ENCODE measurements at places on chromosomes 2 and 18. TPM values are rescaled to one million over a fixed set of nuclear protein-coding genes. Genes with fewer than 3 reads are reported as not detected.

Gene MOGAT1
- total RNA-seq, result 0.44 TPM

Gene TPO
- total RNA-seq, result 7.1 TPM

Gene TMEM169
- total RNA-seq, result 0.25 TPM

Gene RAB6D
- not detected for total RNA-seq

Gene GULP1
- total RNA-seq, result 5.7 TPM

Gene XPO1
- total RNA-seq, result 68.5 TPM

Gene PTPRN
- total RNA-seq, result 0.11 TPM

Gene GALNT5
- 0.19 TPM for total RNA-seq

Gene ADD2
- total RNA-seq, result 2.7 TPM

Gene VWC2L
- not detected for total RNA-seq

Gene GREB1
- 7.8 TPM for total RNA-seq

Gene MPP4
- total RNA-seq, result not detected

Gene FAM124B
- total RNA-seq, result 1.1 TPM

DNA sequence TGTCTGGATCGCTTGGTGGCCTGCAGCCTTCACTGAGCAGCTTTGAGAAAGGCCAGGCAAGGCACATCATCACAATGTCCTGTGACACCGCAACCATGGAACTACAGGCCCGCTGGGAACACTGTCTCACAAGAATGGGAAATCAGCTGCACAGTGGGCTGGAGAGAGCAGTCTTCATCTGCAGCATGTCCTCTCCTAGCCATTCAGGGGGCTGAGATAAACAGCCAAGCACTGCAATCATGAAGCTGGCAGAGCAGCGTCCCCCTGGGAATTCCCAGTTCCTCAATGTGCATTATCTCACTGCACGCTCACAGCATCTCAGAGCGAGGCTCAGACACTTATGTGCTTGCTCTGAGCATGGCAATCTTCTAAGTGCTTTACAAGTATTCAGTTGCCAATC is 1.9 kb downstream of the CMPK2 start:
- DNase-seq, result peak; percentile 33

- no peak for DNase-seq
These were observed 35.3 kb downstream of the MEIS1 start for GRCh38 chr2:66470199-66470598.

- no peak for DNase-seq
These were observed 21.0 kb downstream of the HJURP start for GRCh38 chr2:233833345-233833744.

DNA sequence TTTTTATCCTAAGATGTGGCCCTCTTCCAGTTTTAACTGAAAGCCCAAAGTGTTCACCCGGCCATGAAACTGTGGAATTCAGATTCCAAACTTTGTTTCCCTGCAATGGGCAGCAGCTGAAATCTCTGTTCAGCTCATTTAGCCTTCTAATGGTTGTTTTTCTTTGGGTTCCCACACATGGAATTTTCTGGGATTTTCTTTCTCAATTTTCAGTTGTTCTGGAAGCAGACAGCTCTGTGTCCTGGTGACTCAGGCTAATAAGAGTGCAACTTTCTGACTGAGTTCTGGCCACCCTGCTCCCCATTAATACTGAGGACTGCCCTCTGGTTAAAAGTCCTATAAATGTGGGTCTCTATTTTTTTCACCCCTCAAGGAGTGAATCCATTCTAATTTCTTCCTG is 78.5 kb downstream of the PMS1 start:
- no peak for DNase-seq

DNA sequence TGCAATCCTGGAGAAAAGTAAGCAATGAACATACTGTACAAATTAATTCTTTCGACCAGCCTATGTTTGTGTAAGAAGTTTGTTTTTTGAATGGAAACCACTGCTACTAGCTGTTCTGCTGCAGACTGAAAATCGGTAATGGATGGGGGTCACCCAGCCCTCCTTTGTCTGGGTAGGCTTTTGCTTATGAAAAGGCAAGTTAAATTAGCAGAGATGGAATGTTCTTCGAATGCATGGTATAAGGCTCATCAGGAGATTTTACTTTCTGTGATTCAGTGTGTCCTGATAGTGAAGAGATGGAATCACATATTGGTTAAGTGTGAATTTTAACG is 53.8 kb downstream of the EEF1B2 start:
- no peak for DNase-seq

GRCh38 chr2:177551989-177552421 is 159.4 kb downstream of the AGPS start:
- peak; percentile 38 for DNase-seq

GRCh38 chr2:47038656-47039488 is 116.2 kb downstream of the STPG4 start:
- no peak for DNase-seq

DNA sequence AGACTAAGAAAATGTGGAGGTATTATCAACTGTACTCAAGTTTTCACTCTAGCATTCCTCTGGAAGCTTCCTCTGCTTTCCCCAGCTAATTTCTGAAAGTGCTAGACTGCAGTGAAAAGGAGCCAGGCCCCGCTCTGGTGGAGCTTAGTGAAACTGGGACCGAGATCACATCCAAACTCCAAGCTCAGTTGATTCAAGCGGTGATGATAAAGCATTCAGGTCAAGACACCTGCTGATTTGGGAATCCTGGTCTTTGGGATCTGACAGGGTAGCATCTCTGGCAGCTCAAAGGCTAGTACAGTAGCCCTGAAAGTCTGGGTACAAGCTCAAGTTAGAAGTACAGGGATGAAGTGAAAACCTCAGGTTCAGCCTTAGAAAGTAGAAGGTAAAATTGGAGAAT is 120.2 kb upstream of the CRIM1 start:
- DNase-seq, result no peak

GRCh38 chr2:173027181-173028128 is 48.2 kb upstream of the MAP3K20 start:
- peak; percentile 71 for DNase-seq

- no peak for DNase-seq
These were observed 95.3 kb downstream of the SMC6 start for GRCh38 chr2:17658251-17658843.

- DNase-seq, result no peak
These were observed 2.8 kb upstream of the MXD1 start for GRCh38 chr2:69911985-69912563.

- no peak for DNase-seq
These were observed 44.2 kb upstream of the DYNC2LI1 start for GRCh38 chr2:43729491-43730174.

DNA sequence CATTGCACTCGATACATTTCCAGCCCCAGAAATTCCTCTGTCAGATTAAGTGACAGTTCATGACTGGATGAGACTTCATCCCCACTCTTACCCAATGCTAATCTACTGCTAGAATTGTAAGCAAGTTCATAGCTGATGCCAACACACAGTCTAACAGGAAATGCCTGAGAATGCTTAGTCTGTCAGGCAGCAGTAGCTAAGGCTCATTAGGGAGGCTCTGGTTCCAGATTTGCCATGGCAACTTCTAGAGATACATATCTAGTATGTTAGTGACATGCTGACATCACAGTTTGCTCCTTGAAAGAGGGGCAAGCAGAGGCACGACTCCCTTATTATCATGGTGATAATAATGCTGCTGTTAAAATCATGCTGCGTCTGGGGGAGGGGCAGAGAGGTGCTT is 198.4 kb downstream of the RBM43 start:
- DNase-seq, result no peak

- no peak for DNase-seq
These were observed 37.6 kb upstream of the MGAT5 start for GRCh38 chr2:134216152-134216829.

DNA sequence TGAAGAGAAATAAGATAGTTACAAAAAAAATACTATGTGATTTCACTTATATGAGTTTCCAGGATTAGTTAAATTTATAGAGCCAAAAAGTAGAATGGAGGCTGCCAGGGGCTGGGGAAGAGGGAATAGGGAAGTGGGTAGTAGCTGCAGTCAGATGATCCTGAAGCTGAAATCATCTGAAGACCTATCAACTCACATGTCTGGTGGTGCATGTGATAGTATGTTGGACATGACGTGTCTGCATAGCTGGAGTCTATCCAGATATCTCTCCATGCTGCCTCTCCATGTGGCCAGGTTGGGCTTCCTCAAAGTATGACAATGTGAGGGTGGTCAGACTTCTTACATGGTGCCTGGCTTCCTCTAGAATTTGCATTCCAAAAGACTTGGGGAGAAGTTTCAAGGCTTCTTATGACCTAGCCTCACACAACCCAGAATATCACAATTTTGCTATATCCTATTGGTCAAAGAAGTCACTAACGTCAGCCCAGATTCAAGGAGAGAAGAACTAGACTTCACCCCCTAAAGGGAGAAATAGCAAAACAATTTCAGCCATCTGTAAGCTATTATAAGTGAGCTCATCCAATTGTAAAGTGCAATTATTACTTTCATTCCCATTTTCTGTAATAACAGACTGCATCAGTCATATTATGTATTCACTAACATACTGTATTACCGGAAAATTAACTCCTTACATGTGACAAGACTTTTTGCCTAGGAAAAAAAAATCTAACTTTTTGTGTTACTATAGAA is 14.0 kb upstream of the ZNF396 start:
- DNase-seq, result no peak

DNA sequence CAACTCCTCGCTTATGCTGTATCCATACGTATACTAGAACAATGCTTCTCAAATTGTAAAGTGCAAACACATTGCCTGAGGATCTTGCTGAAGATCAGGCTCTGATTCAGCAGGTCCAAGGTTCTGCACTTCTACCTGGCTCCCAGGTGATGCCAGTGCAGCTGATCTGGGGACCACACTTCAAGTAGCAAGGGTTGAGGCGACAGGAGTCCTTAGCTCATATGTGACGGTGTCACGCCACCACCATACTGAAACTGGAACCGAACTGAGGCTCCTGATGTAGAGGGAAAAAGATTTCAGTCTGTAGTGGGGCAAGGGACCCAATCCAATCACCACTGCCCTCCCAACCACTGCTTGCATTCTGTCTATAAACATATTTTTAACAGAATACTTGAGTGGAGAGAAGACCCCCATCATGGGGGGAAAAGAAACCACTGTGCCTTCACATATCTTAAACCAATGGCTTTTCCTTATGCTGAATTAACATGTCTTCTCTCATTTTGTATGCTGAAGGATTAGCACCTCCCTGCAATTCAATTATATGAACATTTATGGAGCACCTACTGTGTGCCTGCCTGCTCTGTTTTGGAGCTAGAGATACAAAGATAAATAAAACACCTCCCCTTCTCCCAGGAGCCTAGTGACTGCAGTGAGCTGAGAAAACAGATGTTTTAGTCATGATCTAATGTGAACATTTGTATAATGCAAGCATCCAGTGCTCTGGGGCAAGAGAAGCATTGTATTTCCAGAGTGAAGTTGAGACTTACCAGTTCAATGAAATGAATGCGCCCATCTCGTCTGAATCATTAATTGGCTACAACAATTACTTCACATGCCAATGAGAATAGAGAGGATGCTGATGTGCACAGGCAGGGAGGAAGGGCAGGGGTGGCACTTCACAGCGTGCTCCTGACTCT is 6.6 kb upstream of the ASAP2 start:
- DNase-seq, result no peak

DNA sequence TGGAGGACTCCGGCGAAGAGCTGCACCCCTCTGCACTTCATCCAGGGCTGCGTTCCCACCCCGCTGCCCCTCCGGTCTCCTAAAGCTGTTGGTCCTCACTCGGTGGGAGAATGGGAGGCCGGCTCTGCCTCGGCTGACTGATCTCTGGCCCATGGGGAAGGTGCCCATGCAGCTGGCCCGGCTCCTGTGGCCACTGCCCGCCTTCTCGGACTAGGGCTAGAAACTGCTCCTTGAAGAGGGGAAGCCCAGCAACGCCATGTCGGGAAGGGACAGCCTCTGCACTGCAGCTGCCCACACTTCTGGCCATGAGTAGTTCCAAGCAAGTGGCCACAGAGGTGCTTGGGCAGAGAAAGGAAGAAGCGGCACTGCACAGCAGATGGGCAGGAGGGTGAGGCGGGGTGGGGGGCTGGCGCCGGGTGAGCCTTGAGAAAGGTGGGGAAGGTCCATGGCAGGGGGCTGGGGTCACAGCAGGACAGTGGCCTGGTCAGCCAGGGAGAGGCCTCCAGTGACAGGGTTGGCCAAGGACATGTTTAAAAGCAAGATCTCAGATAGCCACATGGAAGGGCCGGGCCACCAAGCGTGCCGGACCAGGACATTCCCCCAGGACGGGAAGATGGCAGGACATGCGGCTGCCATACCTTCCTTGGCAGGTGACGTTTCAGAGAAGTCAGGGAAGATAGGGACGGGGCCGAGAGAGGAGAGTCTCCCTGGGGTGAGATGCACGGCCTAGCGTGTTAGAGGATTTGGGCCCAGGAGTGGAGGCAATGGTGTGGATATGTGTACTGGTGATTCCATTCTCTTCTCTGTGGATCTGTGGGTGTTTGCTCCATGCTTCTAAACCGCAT is 158.8 kb upstream of the HDAC4 start:
- no peak for DNase-seq

DNA sequence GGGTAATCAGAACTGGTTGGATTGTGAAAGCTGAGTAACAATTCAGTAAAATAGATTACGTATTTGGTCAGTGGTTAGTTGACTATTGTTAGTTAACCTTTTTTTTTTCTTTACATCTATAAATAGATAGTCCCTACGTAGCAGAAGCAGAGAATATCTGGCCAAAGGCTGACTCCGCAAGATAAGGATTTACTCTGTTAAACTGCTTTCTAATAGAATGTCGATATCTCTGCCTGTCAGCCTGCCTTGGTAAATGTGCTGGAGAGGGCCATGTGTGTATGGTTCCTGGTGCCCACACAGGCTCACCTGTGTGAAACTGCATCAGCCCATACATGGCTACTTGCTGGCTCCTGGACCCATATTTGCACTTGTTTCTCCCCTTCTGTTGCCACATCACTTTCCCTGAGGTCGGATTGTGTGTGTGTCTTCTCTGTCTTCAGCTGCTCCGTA is 94.4 kb downstream of the CRIM1 start:
- no peak for DNase-seq

- DNase-seq, result no peak
These were observed 14.9 kb upstream of the LCT start for GRCh38 chr2:135851858-135852257.

- DNase-seq, result no peak
These were observed 21.5 kb upstream of the TMEM87B start for GRCh38 chr2:112033600-112033999.

DNA sequence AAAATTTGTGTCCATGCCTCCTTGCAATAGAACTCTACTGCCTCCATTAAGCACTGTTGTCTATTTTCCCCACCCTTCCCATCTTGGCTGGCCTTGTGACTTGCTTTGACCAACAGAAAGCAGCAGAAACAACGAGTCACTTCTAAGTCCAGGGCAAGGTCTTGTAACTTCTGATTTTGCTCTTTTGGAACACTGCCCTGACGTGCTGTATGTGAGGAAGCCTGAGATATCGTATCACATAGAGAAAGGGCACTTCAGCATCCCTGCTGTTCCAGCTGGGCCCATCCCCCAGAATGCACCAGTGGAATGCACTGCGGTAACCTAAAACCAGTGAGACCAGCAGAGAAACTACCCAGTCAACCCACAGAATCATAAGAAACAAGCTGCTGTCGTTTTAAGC is 28.1 kb downstream of the NCKAP1 start:
- peak; percentile 29 for DNase-seq

DNA sequence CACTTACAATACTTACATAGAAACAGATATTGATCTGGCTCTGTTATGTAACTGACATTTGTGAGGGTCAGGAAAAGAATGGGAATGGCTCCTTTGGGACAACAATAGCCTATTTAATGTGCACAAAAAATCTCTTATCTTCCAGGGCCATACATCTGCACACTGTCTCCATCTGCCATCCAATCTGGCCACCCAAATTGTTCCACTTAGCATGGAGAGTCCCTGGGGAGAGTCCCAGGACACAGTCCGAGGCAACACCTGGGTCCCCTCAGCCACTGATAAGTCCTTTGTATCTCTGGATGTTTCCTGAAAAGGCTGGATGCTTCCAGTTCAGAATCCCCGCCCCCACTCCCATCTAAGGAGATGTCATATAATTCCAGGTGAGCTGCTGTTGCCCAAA is 274.2 kb upstream of the NCKAP5 start:
- DNase-seq, result no peak
